Activated CD8-positive, alpha-beta T cell treated with anti-CD3 and anti-CD28 coated beads for 36 hours (primary cell): ENCODE measurements at places on chromosomes 2 and 18. TPM values are rescaled to one million over a fixed set of nuclear protein-coding genes. Genes with fewer than 3 reads are reported as not detected.
A peak's percentile ranks its signal among the peaks of the same experiment; 100 is the strongest.

DNA sequence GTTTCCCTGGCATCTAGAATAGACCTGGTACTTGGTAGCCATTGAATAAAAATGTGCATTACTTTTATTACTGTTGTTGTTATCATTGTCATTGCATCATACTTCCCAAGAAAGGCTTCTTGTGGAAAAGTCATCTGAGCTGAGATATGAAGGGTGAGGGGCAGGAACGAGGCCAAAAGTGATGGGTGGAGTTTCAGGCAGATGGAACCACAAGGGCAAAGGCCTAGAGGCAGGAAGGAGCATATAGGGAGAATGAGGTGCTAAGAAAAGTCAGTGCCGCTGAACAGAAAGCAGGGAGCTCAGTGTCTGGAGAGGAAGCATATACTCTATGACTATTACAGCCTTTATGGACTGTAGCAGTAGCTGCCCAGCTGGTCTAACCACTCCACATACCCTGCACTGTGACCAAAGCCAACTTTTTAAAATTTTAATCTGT, 219.3 kb downstream of the SPP2 start:
- no peak for DNase-seq

- DNase-seq, result peak; percentile 6
Measured at GRCh38 chr18:61894751-61895524, 2.1 kb upstream of the RNF152 start.

- DNase-seq, result no peak
Measured at GRCh38 chr2:60544954-60545560, 8.4 kb downstream of the BCL11A start.

NYAP2 gene
- total RNA-seq, result not detected

DNA sequence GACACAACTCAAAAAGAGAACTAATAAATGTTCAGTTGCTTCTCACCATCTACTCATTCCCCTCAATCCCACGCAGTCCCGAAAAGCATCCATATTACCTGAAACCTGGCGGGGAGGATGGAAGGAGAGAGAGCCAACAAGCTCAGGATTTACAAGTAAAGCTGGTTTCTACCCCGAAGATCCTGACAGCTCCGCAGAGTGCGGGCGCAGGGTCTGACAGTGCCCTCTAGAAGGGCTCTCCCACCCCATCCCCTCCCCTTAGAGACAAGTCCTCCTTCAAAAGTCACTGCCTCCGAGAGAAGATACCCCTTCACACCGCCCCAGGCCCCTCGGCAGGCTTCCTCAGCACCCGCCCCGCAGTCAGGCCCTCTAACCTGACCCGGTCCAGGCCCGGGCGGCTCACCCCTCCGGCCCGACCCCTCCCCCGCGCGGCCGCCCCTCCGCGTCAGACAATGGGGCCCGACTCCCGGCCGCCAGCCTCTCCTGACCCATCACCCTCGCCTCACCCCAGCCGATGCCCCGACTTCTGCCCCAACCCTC, 550 bp downstream of the RAB1A start:
- peak; percentile 44 for DNase-seq

DNA sequence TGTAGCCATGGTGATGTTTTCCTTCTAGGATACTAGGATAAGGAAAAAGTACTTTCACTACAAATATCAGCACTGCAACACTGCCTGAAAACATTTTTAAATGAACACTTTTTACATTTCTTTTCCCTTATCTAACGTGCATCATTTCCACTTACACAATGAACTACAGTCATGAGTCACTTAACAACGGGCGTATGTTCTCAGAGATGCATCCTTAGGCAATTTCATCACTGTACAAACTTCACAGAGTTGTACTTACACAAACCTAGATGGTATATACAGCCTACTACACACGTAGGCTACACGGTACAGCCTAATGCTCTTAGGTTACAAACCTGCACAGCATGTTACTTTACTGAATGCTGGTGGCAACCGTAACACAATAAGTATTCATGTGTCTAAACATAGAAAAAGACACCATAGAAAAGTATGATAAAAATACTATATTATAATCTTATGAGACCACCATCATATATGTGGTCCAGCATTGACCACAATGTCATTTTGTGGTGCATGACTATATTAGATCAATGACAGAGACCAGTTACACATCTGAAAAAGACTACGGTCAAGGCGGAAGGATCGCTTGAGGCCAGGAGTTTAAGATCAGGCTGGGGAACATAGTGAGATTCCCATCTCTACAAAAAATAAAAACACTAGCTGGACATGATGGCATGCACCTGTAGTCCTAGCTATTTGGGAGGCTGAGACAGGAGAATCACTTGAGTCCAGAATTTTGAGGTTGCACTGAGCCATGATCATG, 39.8 kb downstream of the WDR33 start:
- no peak for DNase-seq

DNA sequence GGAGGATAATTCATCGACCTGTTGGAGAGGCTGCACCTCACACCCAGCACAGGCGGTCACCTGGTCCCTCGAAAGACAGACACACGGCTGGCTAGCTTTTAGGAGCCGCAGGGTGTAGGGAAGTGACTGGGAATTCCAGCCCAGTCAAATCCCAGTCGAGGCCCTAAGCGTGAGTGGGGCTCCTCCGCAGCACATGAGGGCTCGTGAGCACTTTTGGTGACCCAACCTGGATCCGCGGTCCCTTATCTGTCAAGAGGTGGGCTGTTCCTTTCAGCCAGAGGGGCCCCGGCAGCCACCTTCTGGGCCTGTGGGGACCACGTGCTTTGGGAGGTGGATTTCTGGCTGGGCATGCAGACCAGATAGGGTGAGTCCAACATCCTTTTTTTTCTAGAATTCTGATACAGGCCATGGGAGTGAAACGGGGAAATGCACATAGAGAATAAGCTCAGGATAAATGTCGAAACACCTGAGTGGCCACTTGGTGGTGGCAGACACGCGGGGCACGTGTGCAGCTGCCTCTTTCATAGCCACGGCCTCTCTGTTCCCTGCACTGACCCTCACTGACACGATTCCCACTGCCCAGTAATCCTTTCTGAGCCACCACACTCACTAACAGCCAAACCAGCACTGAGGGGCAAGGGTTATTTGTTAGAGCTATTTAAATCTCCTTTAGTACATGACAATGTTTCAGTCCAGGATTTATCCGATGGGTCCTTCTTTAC, 148.4 kb upstream of the PXDN start:
- DNase-seq, result no peak

GRCh38 chr2:23383100-23383499, 1.9 kb upstream of the KLHL29 start:
- DNase-seq, result no peak

SERPINB3 gene
- total RNA-seq, result not detected

DNA sequence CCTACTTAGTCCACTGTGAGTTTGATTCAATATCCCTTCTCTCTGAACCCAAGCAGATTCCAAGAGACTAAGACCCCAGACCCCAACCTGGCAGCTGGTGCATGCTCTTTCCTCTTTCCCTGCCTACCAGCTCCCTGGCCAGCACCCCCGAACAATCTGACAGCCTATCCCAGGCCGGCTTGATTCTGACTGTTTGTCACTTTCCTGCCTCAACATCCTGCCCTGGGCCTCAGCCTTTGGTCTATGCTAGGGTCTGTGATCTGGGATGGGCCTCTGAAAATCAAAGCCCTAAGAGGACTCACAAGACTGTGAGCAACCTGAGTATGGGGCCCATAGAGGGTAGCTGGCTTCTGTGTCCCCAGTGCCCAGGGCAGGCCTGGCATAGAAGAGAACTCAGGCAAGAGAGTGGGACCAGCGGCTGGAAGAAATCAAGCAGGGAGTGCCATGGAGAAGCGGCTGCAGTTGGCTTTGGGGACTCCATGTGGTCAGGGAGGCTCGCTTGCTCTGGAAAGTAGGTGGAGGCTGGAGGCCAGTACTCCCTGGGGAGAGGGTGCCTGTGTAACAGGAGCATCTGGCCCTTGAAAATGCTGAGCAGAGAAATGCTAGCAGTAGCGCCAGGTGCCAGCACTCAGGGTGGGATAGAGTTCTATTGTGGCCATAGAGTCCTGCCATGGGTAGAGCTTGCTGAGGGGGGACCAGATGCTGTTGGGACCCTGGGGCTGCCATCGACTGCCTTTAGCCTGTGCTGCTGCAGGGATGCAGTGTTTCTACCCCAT, 343.9 kb downstream of the DYSF start:
- no peak for DNase-seq

DNA sequence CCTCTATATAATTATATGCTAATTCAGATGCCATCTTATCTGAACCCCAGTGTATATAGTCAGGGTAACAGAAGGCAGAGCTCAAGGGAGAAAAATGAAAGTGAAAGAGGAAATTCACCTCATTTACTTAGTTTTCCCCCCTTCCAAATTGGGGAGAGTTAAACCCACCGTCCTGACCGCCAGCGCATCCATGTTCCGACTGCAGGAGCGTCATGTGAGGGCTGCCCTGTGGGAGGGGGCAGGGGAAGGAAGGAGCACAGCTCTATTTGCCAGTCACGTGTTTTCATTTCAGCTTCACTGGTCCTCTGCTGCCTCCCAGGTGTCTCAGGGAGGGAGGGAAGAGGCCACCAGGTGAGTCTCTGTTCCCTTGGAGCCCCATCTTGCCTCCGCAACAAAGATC, 13.2 kb downstream of the CNNM4 start:
- peak; percentile 55 for DNase-seq

C2orf66 gene
- total RNA-seq, result not detected

LHCGR gene
- total RNA-seq, result not detected

GRCh38 chr2:48412443-48413250, 117.3 kb upstream of the STON1 start:
- no peak for DNase-seq

FER1L5 gene
- not detected for total RNA-seq

DNA sequence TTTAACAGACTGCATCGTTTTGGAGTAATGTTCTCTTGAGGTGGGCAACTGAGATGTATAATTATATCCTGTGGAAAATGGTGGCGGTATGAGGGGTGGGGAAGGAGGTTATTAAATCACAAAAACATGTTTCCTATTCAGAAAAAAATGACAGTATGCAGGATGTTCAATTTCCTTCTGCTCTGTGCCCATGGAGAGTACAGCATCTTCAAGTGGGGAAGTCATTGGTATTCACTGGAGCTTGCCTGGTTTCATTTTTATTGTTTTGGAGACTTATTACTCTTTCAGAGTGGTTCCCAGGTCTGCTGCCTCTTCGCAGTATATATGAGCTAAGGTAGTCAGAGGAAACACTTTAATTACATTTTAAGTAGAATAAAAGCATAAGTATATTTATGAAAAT, 318.8 kb upstream of the RAB12 start:
- no peak for DNase-seq

GRCh38 chr2:9422321-9423099, 818 bp downstream of the ITGB1BP1 start:
- DNase-seq, result peak; percentile 64

LRRC30 gene
- total RNA-seq, result not detected

DNA sequence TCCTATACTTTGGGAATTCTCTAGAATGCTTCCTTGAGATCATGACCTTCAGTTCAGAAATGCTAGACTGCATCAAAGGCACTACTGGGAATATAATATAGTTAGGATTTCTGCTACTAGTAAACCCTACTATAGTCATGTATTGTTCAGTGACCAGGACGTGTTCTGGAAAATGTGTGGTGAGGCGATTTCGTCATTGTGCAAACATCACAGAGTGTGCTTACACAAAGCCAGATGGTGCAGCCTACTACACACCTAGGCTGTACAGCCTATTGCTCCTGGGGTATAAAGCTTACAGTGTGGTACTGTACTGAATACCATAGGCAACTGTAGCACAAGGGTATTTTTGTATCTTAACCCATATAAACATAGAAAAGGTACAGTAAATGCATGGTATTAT, 13.0 kb downstream of the CXCR4 start:
- no peak for DNase-seq

GRCh38 chr18:416930-417329, 83.6 kb downstream of the COLEC12 start:
- DNase-seq, result no peak

VWC2L gene
- not detected for total RNA-seq

- no peak for DNase-seq
Measured at GRCh38 chr18:12313530-12314245, 5.6 kb downstream of the TUBB6 start.

DNA sequence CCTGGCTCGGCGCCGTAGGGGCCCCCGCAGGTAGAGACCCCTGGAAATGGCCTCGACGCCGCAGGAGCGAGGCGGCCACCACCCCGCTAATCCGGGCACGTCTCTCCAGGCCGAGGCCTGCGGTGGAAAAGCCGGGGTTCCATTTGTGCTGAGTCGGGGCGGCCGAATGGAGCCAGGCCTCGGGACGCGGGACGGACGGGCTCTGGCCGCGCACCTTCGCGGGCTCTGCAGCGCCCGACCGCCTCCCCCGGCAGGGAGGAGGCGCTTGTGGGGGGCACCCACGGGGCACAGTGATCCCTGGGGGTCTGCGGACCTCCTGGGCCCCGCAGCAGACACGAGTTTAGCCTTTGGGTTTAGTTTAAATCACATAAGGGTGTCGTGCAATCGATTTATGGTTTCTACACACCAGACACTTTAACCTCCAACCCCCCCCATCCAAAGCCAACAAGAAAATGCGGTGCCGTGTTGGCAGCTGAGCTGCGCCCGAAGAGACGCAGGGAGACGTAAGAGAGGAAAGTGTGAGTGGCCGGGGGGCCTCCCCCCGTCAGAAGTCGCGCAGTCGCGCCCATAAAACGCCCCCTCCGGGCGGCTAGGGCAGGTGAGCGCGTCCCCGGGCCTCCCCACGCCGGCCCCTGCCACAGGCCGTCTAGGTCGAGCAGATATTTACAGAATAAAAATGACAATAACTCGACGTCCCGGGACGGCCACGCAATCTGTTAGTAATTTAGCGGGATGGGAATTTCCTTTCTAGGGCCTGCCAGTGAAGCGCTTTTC, 1.0 kb upstream of the NFATC1 start:
- peak; percentile 91 for DNase-seq

- no peak for DNase-seq
Measured at GRCh38 chr18:6444466-6445228, 29.9 kb upstream of the L3MBTL4 start.

PLEK gene
- 6.0 TPM for total RNA-seq

- no peak for DNase-seq
Measured at GRCh38 chr2:224178056-224178455, 139.0 kb upstream of the SERPINE2 start.

GRCh38 chr2:73494031-73494430, 108.4 kb downstream of the ALMS1 start:
- peak; percentile 2 for DNase-seq

KCNG2 gene
- not detected for total RNA-seq
